MCF 10A (cell line): ENCODE measurements at places on chromosomes 7 and 10. TPM values are rescaled to one million over a fixed set of nuclear protein-coding genes. Genes with fewer than 3 reads are reported as not detected.

DNA sequence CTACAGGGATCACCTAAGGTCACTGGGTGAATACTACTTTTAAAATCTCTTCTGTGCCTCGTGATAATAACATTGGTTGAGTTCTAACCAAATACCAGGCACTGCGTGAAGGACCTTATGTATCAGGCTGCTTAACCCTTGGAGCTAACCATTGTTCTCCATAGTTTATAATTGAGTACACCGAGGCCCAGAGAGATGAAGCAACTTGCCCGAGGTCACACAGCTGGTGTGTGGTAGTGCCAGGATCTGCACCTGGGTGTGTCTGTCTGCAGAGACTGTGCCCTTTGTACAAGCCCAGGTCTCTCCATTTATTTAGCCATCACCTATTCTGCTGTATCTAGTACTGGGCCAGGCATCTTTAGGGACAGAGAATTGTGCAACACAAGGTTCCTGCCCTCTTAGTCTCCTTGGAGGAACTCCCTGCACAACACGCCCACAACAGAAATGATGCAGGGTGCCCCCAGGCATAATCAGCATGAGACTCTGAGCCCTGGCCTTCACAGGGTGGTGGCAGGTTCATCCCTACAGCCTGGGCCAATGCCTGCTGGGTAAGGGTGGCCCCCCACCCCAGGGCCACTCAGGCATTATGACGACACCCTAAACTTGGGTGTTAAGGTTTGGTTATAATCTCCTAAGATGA is 31.5 kb downstream of the UNC5B start:
- peak overlapping the region; percentile 38 for H3K4me3 ChIP-seq
- H3K36me3 ChIP-seq: peaks cover 7% of the 10 kb centered on the region
- DNase-seq: peak; percentile 92
- no peaks in the 10 kb centered on the region for H3K27me3 ChIP-seq
- peak overlapping the region; percentile 95 for H3K27ac ChIP-seq
- H3K4me1 ChIP-seq: peaks cover 67% of the 10 kb centered on the region

- H3K4me1 ChIP-seq: peaks cover 31% of the 10 kb centered on the region
- H3K36me3 ChIP-seq: no peaks in the 10 kb centered on the region
- H3K4me3 ChIP-seq: no peak overlapping the region
- H3K27ac ChIP-seq: no peak overlapping the region
These were observed 37.4 kb upstream of the DUSP5 start for GRCh38 chr10:110460111-110460809.

GRCh38 chr7:3089493-3089892 is 45.8 kb upstream of the CARD11 start:
- peaks cover 12% of the 10 kb centered on the region for H3K27me3 ChIP-seq
- H3K27ac ChIP-seq: no peak overlapping the region
- DNase-seq: peak; percentile 21

- no peaks in the 10 kb centered on the region for H3K27me3 ChIP-seq
- no peak overlapping the region for H3K27ac ChIP-seq
- H3K4me3 ChIP-seq: no peak overlapping the region
- H3K4me1 ChIP-seq: peaks cover 7% of the 10 kb centered on the region
- no peak for DNase-seq
These were observed 32.2 kb upstream of the SEMA3A start for GRCh38 chr7:84226759-84227158.

DNA sequence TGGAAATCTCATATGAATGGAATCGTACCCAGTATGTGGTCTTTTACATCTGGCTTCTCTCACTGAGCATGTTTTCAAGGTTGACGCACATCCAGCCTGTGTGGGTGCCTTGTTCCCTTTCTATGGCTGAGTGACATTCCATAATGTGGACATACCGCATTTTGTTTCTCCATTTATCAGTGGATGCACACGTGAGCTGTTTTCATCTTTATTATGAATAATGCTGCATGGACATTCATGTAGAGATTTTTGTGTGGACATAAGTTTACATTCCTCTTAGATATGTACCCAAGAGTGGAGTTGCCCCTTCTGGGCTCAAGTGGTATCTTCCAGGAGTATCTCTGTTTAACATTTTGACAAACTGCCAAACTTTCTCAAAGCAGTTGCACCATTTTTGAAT is 1.3 kb upstream of the SCART1 start:
- no peaks in the 10 kb centered on the region for H3K36me3 ChIP-seq
- DNase-seq: no peak
- H3K4me1 ChIP-seq: no peaks in the 10 kb centered on the region
- no peak overlapping the region for H3K4me3 ChIP-seq
- no peak overlapping the region for H3K27ac ChIP-seq

- no peaks in the 10 kb centered on the region for H3K36me3 ChIP-seq
- H3K4me3 ChIP-seq: no peak overlapping the region
- H3K4me1 ChIP-seq: peaks cover 20% of the 10 kb centered on the region
- H3K27me3 ChIP-seq: peaks cover 33% of the 10 kb centered on the region
These were observed 880 bp upstream of the ELN start for GRCh38 chr7:74026903-74027682.

DNA sequence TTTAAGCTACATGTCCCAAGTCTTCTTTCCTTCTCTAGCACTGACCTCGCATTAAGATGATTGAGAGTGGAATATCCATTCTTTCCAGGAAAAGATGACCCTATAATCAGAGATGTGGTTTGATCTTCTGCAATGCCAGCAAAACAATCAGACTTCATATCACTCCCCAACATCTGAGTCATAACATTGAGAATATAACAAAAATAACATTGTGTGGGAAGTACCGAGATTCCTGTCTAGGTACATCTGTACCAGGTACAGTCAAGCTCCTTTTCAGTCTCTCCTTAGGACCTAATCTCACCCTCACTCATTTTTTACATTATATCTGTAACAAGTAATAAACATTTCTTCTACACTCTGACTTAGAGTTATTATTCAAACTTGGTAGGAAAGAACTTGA is 201.6 kb downstream of the LRRTM3 start:
- no peaks in the 10 kb centered on the region for H3K36me3 ChIP-seq
- peaks cover 32% of the 10 kb centered on the region for H3K27me3 ChIP-seq
- no peak overlapping the region for H3K4me3 ChIP-seq
- DNase-seq: no peak
- H3K27ac ChIP-seq: no peak overlapping the region

DNA sequence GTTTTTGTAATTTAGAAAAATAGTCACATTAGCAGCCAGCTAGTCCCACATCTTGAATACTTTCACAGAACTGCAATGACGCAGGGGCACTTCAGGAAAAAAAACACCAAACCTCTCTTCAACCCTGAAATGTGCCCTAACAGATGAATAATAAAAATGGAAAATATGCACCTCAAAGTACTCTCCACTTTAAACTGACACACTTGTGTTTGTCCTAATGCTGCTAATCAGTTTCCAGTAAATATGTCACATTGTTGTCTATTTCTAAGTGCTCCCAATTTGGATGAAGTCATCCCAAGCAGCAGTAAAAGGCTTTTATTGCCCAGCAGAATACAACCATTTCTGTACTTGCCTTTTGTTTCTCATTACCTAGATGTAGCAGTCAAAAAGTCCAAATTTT is 86.7 kb downstream of the PARD3 start:
- no peak overlapping the region for H3K4me3 ChIP-seq
- peaks cover 6% of the 10 kb centered on the region for H3K36me3 ChIP-seq
- no peak overlapping the region for H3K27ac ChIP-seq
- peaks cover 49% of the 10 kb centered on the region for H3K4me1 ChIP-seq
- H3K27me3 ChIP-seq: no peaks in the 10 kb centered on the region

- no peaks in the 10 kb centered on the region for H3K36me3 ChIP-seq
- peak; percentile 26 for DNase-seq
- H3K27ac ChIP-seq: no peak overlapping the region
- no peaks in the 10 kb centered on the region for H3K4me1 ChIP-seq
These were observed 197.3 kb upstream of the PODXL start for GRCh38 chr7:131753620-131754222.

- H3K27me3 ChIP-seq: no peaks in the 10 kb centered on the region
- no peak for DNase-seq
- H3K36me3 ChIP-seq: no peaks in the 10 kb centered on the region
- no peaks in the 10 kb centered on the region for H3K4me1 ChIP-seq
- no peak overlapping the region for H3K27ac ChIP-seq
These were observed 137.0 kb upstream of the PRR15 start for GRCh38 chr7:29426587-29426986.

DNA sequence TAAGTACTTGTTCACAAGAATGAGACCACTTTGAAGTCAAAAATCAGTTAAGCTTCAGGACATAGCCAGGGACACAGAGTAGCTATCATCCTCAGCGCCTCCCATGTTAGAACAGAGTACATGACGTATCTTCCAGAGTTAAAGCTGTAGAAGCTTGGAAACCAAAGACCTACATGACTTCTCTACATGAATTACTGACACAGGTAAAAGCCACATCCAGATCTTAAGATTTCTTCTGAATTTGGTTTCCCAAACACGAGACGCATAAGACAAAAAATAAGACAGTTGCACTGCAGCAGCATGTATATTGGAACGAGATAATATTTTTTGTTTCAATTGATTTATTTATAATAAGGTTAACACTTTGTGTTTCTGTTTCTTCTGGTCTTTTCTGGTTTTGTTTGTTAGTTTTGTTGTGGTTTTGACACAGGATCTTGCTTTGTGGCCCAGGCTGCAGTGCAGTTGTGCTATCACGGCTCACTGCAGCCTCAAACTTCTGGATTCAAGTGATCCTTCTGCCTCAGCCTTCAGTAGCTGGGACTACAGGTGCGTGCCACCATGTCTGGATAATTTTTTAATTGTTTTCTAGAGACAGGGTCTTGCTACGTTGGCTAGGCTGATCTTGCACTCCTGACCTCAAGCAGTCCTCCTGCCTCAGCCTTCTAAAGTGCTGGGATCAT is 10.2 kb upstream of the EPC1 start:
- no peak overlapping the region for H3K27ac ChIP-seq
- no peak overlapping the region for H3K4me3 ChIP-seq
- peaks cover 20% of the 10 kb centered on the region for H3K4me1 ChIP-seq

GRCh38 chr7:17369691-17370426 is 71.4 kb downstream of the AHR start:
- H3K4me1 ChIP-seq: peaks cover 27% of the 10 kb centered on the region
- H3K36me3 ChIP-seq: peaks cover 6% of the 10 kb centered on the region
- DNase-seq: peak; percentile 94
- no peaks in the 10 kb centered on the region for H3K27me3 ChIP-seq

DNA sequence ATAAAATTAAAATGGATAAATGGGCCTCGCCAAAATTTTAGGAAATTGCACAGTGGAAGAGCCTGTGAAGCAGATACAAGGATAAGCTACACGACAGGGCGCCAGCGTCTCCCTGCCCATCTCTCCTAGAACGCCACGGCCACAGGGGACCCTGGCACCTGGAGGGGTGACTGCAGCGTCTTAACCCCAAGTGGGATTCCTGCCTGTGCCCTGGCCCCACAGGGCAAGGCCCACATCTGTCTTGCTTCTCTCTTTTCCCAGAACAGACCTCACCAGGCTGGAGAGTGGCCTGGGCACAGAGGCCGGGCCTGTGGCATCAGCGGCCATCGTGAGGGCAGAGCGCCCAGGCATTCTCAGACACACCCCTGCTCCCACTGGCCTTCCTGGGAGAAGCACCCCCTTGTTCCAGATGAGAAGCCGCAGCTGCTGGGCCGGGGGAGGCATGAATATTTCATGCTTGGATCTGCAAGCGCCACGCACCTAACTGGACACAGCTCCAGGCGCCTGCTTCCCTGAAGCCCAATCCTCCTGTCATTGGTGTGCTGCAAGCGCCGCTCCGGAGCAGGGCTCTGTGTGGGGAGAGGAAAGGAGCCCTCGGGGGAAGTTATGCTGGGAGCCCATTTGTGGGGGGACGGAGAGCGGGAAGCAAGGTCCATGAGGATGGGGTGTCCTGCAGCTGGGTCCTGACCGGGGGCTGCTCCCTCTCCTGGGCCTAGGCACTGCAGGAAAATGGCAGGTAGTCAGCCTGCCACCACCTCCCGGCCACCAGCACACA is 153.5 kb downstream of the ELFN1 start:
- peaks cover 5% of the 10 kb centered on the region for H3K36me3 ChIP-seq
- no peak overlapping the region for H3K4me3 ChIP-seq
- no peaks in the 10 kb centered on the region for H3K27me3 ChIP-seq
- H3K4me1 ChIP-seq: no peaks in the 10 kb centered on the region
- no peak for DNase-seq

DNA sequence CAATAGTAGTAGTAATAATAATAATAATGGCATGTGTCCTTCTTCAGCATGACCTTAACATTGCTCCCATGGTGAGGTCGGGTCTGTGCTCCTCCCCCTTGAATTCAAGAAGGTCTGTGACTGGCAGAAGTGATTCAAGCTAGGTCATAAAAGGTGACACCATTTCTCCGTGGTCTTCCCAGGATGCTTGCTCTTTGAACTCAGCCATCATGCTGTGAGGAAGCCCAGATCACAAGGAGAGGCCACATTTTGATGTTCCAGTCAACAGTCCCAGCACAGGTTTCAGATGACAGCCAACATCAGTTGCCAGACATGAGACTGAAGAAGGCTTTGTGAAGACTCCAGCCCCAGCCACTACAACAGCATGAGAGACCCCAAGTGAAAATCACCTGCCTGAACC is 83.9 kb downstream of the SEPTIN14 start:
- H3K27ac ChIP-seq: no peak overlapping the region
- H3K4me3 ChIP-seq: no peak overlapping the region
- DNase-seq: no peak

GRCh38 chr7:92763636-92764423 is 72.5 kb downstream of the CDK6 start:
- H3K36me3 ChIP-seq: no peaks in the 10 kb centered on the region
- H3K4me1 ChIP-seq: peaks cover 39% of the 10 kb centered on the region
- no peaks in the 10 kb centered on the region for H3K27me3 ChIP-seq
- peak; percentile 86 for DNase-seq
- H3K27ac ChIP-seq: peak overlapping the region; percentile 86

GRCh38 chr10:58672845-58673244 is 160.2 kb downstream of the BICC1 start:
- peaks cover 5% of the 10 kb centered on the region for H3K4me1 ChIP-seq
- no peak overlapping the region for H3K4me3 ChIP-seq
- peaks cover 10% of the 10 kb centered on the region for H3K36me3 ChIP-seq

GRCh38 chr7:134018306-134018705 is 108.8 kb upstream of the LRGUK start:
- H3K27ac ChIP-seq: no peak overlapping the region
- no peak for DNase-seq
- H3K4me1 ChIP-seq: no peaks in the 10 kb centered on the region
- H3K27me3 ChIP-seq: no peaks in the 10 kb centered on the region

GRCh38 chr7:106552645-106553445 is 108.1 kb downstream of the CCDC71L start:
- H3K36me3 ChIP-seq: peaks cover 4% of the 10 kb centered on the region
- H3K4me1 ChIP-seq: no peaks in the 10 kb centered on the region
- H3K27ac ChIP-seq: no peak overlapping the region
- H3K4me3 ChIP-seq: no peak overlapping the region
- DNase-seq: no peak

The STEAP4 gene
- total RNA-seq: not detected in 2 replicates

The MNX1 gene
- total RNA-seq: 0.42 and 0.47 TPM in 2 replicates

The ATOH7 gene
- not detected in 2 replicates for total RNA-seq

The FZD8 gene
- total RNA-seq: 9.8 and 13.0 TPM in 2 replicates

The WNT8B gene
- not detected in 2 replicates for total RNA-seq

The NXPH1 gene
- not detected in 2 replicates for total RNA-seq

The RARRES2 gene
- total RNA-seq: not detected in 2 replicates

The SHH gene
- not detected in 2 replicates for total RNA-seq

The LRRC18 gene
- not detected in 2 replicates for total RNA-seq

The CTBP2 gene
- 129 and 152 TPM in 2 replicates for total RNA-seq

The KIFBP gene
- total RNA-seq: 20.9 and 23.2 TPM in 2 replicates
